ENCODE measurements at places on chromosomes 2 and 18.
A peak's percentile ranks its signal among the peaks of the same experiment; 100 is the strongest.

GRCh38 chr2:48530033-48530811 is at the start of gene STON1:
Gene STON1, plus strand, starts transcription at chr2:48530154. Its CDS starts 50,480 bp downstream, at chr2:48580634.
- peak; percentile 47 for DNase-seq

GRCh38 chr2:168025487-168026202 is 221.8 kb downstream of the STK39 start:
- no peak for DNase-seq

DNA sequence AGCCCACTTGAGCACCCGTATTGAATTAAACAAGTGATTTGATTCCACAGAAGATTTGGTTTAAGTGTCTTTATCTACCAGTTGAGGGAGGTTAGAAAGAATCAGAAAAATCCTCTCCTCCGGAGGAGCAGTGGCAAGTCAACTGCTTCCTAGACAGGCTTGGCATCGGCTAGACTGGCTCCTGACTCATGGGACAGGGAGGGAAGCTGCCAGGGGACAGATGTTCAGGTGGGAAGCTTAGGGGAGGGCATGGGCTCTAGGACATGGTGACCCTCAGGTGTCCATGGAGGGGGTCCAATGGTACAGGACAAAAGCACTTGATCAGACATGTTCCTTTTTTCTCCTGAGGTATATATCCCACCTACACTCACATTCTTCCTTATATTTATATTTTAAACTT is 119.3 kb upstream of the IL1R2 start:
- no peak for DNase-seq

GRCh38 chr2:9010866-9011265 is 7.4 kb upstream of the MBOAT2 start:
- DNase-seq, result no peak

- no peak for DNase-seq
Measured at GRCh38 chr18:362311-363290, 94.8 kb upstream of the THOC1 start.

DNA sequence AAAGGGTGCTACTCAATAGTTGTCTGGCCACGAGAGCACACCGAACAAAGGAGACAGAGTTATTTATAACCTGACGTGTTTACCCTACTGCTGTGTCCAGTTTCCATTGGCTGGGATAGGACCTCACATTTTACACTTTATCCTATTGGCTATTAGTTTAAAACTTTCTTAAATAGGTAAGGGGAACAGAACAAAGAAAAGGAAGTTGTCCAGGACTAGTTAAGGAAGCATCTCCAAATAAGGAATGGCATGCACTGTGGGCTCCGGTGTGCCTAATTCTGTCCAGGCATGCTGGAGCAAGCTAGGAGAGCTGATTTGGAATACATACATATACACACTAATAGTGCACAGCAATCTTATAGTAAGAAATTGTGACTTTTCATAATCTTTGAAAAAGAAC is 72.2 kb downstream of the CAB39 start:
- no peak for DNase-seq

DNA sequence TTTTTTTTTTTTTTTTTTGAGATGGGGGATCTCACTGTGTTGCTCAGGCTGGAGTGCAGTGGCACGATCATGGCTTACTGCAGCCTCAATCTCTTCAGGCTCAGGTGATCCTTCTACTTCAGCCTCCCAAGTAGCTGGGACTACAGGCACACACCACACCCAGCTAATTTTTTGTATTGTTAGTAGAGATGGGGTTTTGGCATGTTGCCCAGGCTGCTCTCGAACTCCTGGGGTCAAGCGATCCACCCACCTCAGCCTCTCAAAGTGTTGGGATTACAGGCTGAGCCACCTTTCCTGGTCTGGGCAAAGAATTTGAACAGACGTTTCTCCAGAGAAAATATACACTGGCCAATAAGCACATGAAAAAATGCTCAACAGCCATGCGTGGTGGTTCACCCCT is 2.9 kb upstream of the SNRNP200 start:
- DNase-seq, result no peak

DNA sequence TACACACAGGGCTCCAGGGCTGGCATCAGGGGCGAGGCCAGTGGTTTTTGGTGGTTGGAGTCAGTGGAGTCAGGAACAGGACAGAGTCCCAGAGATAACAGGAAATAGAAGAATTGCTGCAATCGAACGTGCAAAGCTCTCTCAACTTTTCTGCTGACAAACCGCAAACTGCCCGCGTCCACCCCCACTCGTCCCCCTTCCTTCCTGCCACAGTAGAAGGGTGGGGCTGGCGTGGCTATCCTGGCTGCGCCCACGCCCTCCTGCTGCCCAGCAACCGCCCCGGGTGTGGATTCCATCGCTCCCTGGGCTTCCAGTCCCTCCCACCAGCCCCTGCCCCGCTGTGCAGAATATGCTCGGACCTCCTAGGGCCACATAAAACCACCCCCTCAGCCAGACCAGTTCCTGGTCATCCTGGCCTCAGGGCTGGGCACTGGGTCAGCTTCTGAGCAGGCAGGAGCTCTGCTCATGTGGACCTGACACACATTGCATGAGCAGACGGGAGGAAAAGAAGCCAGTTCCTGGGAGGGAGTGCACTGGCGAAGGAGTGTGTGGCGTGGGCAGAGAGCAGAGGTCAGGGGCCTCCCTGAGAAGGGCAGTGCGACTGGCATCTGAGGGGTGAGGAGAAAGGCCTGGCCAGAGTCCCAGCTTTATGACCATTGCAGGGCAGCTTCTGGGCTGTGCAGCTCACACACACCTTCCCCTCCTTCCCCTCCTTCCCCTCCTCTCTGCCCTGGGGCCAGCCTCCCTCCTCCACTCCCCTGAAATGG is 85.4 kb upstream of the ATG16L1 start:
- DNase-seq, result peak; percentile 40

DNA sequence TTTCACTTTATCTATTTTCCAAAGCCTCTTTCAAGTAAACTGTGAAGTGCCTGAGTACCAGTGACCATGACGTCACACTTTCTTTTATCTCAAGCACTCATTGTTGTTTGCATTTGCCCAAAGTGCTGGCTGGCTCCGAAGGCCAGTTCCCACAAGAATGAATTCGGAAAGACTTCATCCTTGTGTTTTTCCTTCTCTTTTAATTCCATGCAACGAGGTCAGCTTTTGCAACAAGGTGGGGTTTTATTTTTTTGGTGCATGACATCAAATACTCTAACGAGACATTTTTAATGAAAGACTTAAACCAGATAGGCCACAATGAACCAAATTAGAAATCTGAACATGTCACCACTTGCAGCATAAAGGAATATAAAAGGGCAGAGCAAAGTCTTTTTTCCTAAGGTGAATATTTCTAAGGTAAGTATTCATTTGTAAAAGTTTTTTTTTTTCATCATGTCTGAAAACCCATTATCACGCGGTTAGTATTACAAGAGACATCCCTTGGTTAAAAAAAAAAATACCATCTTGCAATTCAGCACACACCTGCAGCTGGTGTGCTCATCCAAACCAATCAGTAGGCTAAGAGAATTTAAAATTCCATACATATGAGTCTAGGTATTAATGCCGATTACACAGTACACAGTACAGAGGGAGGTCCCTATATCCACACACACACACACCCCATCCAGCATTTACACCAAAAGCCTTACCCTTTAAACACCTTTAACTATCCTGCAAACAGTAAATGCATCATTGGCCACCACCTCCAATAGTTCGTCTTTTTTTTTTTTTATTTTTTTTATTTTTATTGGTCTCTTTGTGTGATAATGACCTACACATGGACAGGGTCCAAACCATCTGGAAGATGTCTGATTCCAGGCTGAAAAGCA is 2.3 kb downstream of the ARL4C start:
- peak; percentile 67 for DNase-seq

DNA sequence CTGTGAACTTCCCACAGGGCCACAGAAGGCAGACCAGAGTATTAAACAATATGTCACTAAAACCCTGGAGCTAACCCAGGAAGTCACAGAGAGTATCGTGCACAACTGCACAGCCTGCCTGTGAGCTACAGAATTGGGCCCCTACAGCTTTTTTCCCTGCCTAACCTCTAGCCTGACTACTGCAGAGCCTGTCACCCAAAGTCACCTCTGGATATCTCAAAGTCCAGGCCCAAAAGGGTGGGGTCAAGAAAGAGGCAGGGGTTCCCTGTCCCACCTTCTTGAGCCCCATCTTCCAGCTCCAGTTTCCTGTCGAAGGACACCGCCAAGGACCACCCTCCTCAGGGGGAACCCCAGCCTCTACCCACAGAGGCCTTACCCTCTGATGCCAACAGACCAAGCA is 13.5 kb downstream of the GAD1 start:
- DNase-seq, result no peak

- no peak for DNase-seq
Measured at GRCh38 chr2:16321872-16322271, 343.8 kb downstream of the CYRIA start.

DNA sequence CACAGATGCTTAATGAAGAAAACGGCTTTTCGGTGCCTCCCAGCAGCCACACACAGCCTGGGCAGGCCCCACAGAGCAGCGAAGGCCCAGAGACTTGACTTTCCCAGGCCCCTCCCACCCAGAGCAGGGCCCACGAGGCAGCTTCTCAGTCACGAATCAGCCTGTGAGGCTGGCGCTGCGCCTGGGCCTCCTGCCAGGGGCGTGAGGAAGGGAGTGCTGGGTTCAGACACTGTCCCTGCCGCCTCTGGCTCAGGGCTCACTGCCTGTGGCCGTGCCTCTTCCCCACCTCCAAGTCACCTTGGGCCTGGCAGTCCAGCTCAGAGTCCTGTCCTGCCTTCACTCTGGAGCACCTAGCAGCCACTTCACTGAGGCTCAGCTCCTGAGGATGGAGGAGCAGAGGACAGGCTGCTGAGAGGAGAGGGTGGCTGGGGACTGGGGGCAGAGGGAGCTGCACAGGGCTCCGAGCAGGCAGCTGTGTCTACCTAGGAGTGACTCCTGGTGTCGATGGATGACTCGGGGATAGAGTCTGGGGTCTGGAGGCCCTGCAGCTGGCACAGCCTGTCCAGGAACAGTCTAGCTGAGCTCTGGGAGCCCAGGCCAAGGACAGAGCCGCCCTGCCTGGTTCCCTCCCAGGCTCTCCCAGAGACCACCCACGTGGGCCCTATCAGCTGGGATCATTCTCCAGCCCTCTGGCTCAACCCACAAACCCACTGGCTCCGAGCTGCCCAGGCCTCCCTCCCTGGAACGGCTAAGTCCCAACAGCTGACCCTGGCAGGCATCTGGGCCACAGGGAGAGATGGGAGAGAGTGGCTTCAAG is 36.4 kb upstream of the FOSL2 start:
- peak; percentile 44 for DNase-seq

DNA sequence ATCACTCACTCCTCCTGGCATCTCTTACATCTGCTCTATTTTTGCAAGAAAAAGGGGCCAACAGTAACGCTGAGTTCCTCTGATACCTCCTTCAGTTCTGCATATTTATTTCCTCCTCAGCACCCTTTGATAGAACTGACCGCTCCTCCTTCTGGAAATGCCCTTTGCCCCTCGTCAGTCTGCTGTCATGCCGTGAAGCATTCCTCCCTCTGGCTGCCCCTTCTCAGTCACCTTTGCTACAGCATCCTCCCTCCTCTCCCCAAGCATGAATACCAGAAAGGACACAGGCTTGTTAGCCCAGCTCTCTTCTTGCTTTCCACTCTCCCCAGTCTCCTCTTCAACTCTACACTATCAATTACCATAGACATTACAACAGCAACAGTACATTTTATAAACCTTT is 135.4 kb downstream of the NBAS start:
- no peak for DNase-seq

- no peak for DNase-seq
Measured at GRCh38 chr2:174335254-174335987, 667 bp downstream of the SP9 start.

DNA sequence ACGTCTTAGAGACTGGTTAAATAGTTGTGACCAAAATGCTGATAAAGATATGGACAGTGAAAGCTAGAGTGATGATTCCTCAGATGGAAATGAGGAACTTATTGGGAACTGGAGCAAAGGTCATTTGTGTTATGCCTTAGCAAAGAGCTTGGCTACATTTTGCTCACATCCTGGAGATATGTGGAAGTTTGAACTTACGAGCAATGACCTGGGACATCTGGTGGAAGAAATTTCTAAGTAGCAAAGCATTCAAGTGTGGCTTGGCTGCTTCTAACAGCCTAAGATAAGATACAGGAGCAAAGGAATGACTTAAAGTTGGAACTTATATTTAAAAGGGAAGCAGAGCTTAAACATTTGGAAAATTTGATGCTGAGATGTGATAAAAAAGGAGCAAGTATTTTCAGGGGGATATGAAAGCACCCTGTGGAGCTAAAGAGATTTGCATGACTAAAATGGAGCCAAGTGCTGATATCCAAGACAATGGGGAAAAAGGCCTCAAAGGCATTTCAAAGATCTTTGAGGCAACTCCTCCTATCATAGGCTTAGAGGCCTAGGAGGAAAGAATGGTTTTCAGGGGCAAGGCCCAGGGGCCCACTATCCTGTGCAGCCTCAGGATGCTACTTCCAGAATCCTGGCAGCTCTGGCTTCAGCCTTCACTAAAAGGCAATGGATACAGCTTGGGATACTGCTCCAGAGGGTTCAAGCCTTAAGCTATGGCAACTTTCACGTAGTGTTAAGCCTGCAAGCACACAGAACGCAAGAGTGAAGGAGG is 124.1 kb upstream of the KLHL14 start:
- no peak for DNase-seq

DNA sequence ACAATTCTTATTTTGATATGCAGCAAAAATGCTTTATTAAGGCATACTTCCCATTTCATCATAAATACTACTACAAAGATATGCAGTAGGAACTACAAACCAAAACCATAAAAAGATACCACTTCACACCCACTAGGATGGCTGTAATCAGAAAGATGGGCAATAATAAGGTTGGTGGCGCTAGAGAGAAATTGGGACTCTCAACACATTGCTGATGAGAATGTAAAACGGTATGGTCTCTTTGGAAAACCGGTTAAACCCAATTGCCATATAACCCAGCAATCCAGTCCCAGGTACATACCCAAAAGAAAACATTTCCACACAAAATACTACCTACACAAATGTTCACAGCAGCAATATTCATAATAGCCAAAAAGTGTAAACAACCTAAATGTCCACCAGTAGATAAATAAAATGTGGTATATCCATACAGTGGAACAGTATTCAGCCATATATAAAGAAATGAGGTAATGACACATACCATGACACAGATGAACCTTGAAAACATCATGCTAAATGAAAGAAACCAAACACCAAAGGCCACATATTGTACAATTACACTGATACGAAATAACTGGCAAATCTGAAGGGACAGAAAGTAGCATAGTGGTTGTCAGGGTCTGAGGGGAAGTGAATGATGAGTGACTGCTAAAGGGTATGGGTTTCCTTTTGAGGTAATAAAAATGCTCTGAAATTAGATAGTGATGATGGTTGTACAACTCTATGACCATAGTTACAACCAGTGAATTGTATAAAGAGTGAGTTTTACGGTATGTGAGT is 12.7 kb downstream of the SP3 start:
- DNase-seq, result no peak

DNA sequence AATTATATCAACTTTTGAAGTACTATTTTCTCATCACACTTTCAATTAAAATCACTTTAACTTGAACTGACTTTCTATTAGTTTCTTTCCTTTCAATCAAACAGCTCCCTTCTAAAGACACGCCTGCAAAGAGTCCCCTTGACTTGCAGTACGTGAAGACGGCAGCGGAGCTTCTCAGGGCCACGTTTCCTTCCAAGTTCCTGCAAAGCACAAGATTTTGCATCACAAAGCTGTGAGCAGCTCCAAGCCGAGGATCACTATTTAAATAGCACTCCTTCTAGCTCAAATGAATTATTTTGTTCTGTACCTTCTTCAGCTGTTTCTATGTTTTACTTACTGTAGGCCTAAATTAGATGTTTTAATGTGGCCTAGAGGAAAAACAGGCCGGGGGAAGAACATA is 30.8 kb downstream of the SH3YL1 start:
- DNase-seq, result no peak

- DNase-seq, result peak; percentile 30
Measured at GRCh38 chr2:54503192-54503591, 47.1 kb downstream of the SPTBN1 start.

- no peak for DNase-seq
Measured at GRCh38 chr18:58228762-58229161, 184.7 kb downstream of the NEDD4L start.

Data from CD4-positive, alpha-beta T cell treated with Interleukin-12 subunit alpha and Interleukin-12 subunit beta, for 1 hour (primary cell).